ENCODE measurements at places on chromosomes 12 and 14.

GRCh38 chr14:49408187-49408933, 177.8 kb downstream of the RPS29 start:
- no peak for DNase-seq

- DNase-seq, result no peak
These were observed at the start of gene CLEC4D for GRCh38 chr12:8513256-8513655. CLEC4D (plus strand) TSS chr12:8513503; CDS start chr12:8513733, 230 bp downstream.

GRCh38 chr12:58007875-58008274, 66.5 kb downstream of the ATP23 start:
- DNase-seq, result no peak

DNA sequence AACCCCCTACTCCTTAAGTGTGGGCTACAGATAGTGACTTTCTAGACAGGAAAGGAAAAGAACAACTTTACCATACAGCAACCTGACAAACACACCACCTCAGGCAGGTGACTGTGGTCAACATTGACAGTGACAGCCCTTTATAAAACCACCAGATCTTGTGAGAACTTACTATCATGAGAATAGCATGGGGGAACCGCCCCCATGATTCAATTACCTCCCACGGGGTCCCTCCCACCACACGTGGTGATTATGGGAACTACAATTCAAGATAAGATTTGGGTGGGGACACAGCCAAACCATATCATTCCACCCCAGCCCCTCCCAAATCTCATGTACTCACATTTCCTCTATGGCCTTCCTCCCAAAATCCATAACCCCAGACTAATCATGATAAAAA, 16.3 kb downstream of the OR10P1 start:
- DNase-seq, result peak; percentile 11

GRCh38 chr12:18427520-18427919, 166.2 kb downstream of the PIK3C2G start:
- no peak for DNase-seq

DNA sequence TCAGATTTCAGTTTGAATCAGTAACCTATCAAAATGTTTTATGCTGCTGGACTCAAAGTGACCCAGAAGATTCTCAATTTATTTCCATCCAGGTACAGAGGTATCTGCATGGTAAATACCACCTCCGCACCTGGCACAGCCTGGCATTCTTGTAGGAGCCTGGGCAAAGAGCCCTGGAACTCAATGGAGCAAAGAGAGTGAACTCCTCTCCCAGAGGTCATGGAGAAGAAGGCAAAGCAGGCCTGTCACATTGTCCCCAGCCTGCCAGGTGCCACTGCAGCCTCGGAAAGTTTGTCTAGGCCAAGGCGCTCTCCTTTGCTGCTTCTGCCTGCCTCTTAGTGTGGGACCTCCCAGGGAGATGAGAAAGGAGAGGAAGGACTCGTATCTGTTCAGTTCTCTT, 319.8 kb downstream of the ZFP36L1 start:
- no peak for DNase-seq

DNA sequence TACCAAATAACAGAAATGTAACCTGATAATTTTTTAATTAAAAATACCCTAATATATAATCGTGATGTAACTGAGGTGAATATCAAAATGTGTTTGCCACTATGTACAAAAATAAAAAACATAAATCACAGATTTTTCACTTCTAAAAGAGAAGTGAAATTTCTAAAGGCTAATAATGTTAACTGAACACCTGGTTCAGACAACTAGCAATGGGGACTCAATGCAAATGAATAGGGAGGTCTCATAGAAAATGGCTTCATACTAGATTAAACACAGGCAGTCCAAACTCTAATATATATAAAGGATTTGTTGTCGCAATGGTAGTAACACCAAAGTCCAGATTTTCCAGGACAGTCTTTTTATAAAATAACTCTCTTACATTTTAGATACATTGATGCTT, 365.4 kb upstream of the ATP2B1 start:
- no peak for DNase-seq

GRCh38 chr12:108693751-108694150, 37.6 kb downstream of the CORO1C start:
- DNase-seq, result no peak

DNA sequence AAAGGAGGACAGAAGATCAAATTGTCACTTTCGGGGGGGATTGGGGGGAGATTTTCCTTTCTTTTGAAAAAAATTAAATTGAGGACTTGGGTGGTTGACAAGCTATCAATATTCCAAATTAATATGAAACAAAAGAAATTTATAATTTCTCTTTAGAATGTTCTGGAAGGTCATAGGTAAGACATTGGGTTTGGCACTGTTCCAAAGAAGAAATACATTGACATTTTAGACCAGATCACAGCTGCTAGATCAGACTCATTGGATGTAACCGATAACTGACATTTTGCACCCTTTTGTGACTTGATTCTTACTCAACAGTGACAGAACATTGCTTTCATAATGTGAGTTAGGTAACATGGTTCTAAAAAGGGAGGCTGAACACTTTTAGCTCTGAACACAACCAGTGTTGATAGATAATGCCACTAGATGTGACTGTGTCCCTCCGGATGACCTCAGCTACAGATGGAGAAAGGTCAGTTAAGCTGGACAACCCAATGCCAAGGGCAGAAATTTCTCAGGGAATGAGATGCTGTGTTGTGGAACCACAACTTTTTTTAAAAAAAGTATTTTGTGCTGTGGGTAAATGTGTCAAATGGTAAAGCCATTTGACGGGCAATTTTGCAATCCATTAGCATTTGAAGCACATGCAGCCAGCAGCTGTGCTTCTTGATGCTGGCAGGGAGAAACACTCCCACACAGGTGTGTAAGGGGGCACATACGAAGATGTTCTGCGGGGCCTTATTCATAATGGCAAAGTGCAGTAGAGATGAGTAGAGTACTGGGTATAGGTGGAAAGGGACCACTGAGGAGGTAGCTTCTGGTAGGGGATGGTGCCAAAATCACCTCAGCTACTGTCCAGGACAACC, 62.9 kb downstream of the RFX4 start:
- DNase-seq, result no peak

DNA sequence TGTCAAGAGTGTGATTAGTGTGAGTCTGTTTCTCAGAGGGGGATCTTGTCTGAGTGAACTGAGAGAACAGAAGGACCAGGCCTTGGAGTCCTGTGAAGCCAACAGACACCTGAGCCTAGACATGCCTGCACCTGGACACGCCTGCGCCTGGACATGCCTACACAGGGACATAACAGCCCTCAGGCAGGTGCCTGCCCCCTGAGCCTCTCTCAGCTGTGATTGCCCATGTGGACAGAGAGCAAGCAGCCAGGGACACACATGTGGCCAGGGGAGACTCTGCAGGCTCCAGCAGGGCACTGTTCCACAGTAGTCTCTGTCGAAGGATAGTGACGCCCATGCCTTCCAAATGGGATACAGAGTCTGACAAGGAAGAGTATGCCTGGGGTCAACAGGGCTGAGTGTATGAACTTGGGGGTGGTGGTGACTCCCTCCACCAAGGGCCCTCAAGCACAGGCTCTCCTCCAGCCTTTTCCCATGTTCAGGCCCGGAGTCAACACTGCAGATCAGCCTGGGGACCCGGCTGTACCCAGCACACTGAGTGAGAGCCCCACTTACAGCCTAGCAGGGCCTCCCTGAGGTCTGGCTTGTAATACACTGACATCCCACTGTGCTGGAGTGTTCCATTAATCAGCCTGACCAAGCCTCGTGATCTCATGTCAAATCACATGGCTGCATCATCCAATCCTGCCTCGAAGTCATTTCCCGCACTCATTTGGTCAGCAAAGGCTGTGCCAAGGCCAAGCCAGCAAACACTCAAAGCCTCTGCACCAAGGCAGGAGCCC, 173.0 kb downstream of the CALM1 start:
- no peak for DNase-seq

- DNase-seq, result no peak
These were observed 29.7 kb downstream of the RAD9B start for GRCh38 chr12:110531741-110532333.

DNA sequence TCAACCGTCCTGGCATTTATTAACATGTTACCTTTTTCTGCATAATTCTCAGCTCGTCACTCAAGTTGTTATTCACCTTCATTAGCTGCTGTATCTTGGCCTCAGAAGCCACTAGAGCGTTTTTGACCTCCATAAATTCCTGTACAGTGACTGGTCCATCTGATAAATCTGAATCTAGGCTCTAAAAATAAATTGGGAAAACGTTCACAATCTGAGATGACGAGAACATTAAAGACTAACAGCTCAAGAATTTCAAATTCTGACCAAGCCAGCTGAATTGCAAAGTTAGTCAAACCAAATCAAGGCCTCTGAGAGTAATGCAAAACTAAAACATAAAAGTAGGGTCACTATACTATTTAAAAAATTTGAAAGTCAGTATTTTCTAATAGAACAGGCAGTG, 45.0 kb downstream of the GIT2 start:
- no peak for DNase-seq

DNA sequence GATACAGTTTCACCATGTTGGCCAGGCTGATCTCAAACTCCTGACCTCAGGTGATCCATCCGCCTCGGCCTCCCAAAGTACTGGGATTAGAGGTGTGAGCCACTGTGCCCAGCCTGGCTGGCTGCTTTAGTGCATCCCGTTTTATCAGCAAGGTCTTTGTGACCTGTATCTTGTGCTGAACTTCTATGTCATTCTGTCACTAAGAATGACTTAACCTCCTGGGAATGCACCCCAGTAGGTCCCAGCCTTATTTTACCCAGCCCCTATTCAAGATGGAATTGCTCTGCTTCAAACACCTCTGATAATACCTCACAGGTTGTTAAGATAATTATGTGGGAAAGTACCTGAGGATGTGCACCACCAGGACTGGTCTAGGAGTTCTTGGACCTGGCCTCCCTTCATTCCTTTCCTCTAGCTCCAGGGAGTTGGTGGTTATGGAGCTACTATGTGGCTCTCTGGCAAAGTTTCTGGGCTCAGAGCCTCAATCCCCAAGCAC, 26.1 kb upstream of the JPH4 start:
- DNase-seq, result no peak

DNA sequence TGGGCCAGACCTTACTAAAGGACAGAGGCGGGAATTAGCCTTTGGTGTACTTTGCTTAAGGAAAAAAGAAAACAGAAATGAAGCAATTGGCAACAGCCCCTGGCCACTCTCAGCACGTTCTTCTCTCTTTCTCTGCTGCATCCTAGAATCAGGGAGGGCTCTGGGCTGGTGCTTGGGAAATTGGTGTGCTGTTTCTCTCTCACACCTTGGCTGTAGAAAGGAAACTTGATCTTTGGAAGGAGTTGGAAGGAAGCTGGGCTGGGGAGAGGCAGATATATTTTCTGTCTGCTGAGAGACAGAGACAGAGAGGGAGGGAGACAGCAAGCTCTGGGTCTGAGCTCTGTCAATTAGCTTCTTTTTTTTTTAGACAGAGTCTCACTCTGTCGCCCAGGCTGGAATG, 27.4 kb downstream of the NOS1 start:
- no peak for DNase-seq

GRCh38 chr12:121224591-121224990, 14.7 kb downstream of the P2RX4 start:
- DNase-seq, result peak; percentile 22

GRCh38 chr14:104724981-104725771, 1.1 kb downstream of the ADSS1 start:
- DNase-seq, result no peak

GRCh38 chr14:61643555-61643954, 51.8 kb upstream of the HIF1A start:
- DNase-seq, result no peak

DNA sequence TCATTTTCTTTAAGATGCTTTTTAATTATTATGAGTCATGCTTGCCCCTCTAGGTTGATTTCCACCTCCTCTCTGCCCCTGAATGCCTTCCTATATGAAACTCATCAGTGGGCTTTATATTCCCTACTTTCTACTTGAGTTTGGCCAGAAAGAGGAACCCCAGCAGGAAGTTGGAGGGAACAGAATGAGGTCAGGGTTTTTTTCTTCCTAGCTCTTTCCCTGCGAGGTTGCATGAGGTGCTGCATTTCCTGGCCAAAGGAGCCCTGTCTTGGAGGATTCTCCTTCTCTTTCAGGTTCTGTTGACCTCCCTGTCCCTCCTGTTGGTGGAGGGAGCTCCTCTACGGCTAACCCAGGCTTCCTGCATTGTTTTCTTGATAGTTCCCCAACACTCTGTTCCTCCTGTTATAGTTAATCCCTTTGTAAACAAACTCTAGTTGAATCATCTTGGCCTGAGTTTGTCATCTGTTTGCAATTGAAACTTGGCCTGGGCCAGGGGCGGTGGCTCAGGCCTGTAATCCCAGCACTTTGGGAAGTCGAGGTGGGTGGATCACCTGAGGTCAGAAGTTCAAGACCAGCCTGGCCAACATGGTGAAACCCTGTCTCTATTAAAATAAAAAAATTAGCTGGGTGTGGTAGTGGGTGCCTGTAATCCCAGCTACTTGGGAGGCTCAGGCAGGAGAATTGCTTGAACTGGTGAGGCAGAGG, 15.3 kb upstream of the SPIC start:
- no peak for DNase-seq

DNA sequence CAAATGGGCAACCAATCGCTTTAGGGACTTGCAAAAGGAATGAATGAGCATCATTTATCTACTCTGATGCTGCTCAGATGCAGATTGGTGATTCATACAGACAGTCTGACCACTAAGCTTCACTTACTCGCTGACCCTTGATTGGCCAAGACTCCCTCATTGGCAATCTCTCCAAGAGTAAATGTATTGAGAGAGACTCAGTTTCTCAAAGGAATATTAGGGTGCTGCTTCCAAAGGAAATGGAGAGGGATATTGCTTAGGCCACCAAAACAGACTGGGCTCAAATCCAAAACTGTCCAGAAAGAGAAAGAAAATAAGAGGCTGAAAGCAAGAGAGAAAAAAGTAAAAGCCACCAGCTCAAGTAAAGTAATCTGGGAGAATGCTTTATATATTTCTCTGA, 785.2 kb downstream of the GALC start:
- DNase-seq, result no peak

GRCh38 chr12:6777386-6777785, 5.1 kb downstream of the LAG3 start:
- DNase-seq, result no peak

DNA sequence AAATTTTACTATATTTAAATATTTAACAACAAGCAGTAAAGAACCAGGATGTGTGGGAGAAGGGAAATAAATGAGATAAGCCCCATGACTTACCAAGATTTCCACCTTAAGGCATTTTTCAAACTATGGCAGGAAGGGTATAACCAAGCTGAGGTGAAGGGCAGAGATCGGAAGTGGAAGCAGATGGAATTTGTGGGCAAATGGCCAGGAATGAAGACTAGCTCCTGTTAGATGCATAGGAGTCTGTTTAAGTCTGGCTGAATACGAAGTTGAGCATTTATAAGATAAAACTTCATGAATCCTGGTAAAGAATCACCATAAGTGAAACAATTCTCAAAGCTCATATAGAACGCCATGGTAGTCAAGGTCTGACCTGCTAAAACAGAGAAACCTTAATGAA, 163.5 kb downstream of the DIO2 start:
- DNase-seq, result no peak

All from activated CD4-positive, alpha-beta T cell treated with anti-CD3 and anti-CD28 coated beads, Interleukin-2, amount 50 U/mL, for 4 hours (primary cell).